Kidney (tissue), 22 donors: ENCODE measurements at places on chromosomes 3 and 15. TPM values are rescaled to one million over a fixed set of nuclear protein-coding genes. Genes with fewer than 3 reads are reported as not detected.

Gene TM4SF1
- total RNA-seq = 173 TPM

Gene CLDN16
- 27.3 TPM for total RNA-seq

Gene DNAH12
- total RNA-seq = 0.38 TPM

Gene FBXW12
- total RNA-seq = not detected

Gene KNG1
- 8.7 TPM for total RNA-seq

Gene SPESP1
- 4.1 TPM for total RNA-seq

Gene FAM3D
- 0.60 TPM for total RNA-seq

Gene MYH15
- 0.44 TPM for total RNA-seq

Gene AGBL1
- total RNA-seq = not detected

Gene MUC4
- total RNA-seq = 0.19 TPM

DNA sequence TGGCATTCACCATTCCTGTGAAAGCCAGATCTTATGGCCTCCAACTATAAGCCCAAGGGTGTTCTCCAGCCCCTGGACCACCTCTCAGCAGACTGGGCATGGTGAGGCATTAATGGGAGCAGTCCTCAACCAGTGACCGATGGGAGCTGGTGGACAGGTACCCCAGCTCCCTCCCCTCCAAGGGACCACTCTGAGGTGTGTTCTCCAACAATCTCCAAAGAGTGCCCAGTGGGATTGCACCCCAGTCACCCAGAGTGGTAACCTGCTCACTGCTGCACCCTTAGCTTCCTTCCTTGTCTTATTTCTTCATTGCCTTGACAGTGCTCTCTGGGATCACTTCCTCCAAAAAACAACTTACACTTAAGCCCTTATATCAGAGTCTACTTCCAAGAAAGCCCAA, 8.2 kb upstream of the ITGA11 start:
- H3K4me3 ChIP-seq = no peak overlapping the region
- no peaks in the 10 kb centered on the region for H3K36me3 ChIP-seq
- DNase-seq = no peak
- no peaks in the 10 kb centered on the region for H3K27me3 ChIP-seq
- H3K4me1 ChIP-seq = no peaks in the 10 kb centered on the region
- H3K27ac ChIP-seq = no peak overlapping the region

DNA sequence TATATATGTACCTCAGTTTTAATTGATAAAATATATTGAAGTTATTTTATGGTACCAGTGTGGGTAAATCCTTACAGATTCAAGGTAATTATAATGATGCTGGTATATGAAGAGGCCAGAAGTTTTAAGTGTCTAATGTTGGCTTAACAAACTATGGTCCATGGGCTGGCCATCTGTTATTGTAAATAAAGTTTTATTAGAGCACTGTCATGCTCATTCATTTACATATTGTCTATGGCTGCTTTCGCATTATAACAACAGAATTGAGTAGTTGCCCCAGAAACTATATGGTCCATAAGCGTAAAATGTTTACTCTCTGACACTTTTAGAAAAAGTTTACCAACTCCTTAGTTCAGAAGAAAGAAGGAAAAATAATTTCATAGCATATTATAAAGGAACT, 67.9 kb downstream of the MEF2A start:
- no peak for DNase-seq
- no peaks in the 10 kb centered on the region for H3K36me3 ChIP-seq
- H3K4me1 ChIP-seq = no peaks in the 10 kb centered on the region

DNA sequence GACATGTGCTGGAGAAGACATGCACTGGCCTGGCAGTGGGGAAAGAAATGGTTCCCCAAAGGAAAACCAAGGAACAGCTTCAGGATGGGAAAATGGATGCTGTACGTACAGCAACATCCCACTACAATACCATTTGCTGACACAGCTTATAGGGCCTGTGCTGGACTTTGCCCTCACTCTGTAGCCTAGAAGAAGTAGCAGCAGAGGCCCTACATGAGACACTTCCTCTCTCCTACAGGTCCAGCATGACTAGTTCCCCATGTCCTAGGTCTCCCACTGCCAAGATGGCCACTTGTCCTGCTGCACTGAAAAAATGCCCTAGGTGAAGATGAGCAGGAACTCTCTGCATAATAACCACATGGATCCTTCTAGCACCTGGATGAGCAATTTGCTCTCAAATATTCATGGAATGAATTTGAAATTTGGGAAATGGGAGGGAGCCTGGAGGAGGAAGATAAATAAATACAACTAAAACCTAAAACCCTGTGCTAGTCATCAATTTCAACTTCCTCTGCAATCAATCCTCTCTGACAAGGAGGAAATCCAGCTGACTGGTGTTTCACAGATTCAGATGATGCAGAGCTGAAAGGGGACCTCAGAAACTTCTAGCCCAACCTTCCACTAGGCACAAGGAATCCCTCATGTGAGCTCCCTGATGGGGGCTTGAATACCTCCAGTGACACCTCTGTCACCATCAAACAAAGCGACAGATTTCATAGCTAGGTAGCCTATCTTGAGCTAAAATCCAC, 514.3 kb upstream of the PPP2R3A start:
- H3K36me3 ChIP-seq = no peaks in the 10 kb centered on the region
- no peak overlapping the region for H3K27ac ChIP-seq
- H3K27me3 ChIP-seq = no peaks in the 10 kb centered on the region
- H3K4me1 ChIP-seq = no peaks in the 10 kb centered on the region
- no peak overlapping the region for H3K4me3 ChIP-seq

DNA sequence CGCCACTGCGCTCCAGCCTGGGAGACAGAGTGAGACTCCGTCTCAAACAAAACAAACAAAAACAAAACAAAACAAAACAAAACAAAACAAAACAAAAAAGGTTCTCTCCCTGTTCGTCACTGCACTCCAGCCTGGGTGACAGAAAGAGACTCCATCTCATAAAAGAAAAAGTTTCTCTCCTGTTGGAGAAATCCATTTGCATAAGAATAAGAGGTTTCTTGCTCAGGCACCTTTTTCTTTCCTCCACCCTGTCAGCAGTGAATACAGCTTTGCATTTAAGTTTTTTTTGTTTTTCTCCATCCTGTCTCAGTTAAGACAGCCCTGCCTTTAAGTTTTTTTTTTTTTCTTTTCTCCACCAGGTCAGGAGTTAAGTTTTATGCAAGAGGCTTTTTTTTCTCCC, 109.5 kb downstream of the DPH6 start:
- no peak overlapping the region for H3K27ac ChIP-seq
- H3K27me3 ChIP-seq = no peaks in the 10 kb centered on the region
- H3K4me1 ChIP-seq = no peaks in the 10 kb centered on the region
- no peak for DNase-seq

- H3K4me3 ChIP-seq = no peak overlapping the region
- H3K27ac ChIP-seq = no peak overlapping the region
- DNase-seq = no peak
- H3K4me1 ChIP-seq = peaks cover 15% of the 10 kb centered on the region
- no peaks in the 10 kb centered on the region for H3K36me3 ChIP-seq
These were observed 274.7 kb upstream of the CTNNB1 start for GRCh38 chr3:40924559-40925141.

DNA sequence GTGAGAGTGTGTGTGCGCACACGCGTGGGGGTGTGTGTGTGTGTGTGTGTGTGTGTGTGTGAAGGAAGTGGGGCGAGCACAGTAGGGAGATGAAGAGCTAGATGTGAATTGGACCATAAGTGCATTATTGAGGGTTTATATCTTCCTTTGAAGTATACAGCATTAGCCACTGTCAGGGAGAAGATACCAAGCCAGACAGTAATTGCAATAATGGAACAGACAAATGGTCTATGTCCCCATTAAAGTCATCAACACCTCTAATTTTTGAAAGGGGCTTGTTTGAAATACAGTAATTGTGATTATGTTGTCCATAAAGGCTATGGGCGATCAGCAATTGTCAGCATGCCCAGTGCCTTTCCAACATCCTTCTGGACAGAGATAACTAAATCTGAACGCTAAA, 429.2 kb upstream of the NR2F2 start:
- no peaks in the 10 kb centered on the region for H3K36me3 ChIP-seq
- DNase-seq = no peak
- H3K27me3 ChIP-seq = no peaks in the 10 kb centered on the region

DNA sequence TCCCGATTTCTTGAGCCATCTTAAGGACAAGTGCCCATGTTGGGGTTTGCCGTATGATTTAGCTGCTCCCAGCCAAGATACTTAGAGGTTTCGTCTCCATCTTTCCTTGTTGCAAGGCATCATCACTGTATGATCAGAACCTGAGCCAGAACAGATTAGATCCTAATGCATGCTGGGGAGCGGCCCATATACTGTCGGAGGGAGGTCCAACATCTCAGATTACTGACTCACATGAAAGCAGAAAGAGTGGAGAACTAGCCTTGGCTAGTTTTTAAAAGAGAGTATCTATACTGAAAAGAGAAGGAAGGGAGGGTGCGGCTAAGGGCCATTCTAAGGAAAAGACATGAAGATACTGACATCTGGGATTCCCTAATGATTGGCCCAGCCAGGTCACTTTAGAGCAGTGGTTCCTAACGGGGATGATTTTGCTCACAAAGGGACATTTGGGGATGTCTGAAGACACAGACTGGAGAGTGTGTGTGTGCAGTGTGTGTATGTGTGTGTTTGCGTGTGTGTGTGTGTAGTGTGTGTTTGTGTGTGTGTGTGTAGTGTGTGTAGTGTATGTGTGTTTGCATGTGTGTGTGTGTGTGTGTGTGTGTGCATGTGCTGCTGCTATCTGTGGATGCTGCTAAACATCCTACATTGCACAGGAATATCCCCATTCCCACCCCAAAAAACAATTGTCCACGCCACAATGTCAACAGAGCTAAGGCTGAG, 12.3 kb upstream of the LYSMD4 start:
- H3K27me3 ChIP-seq = no peaks in the 10 kb centered on the region
- H3K36me3 ChIP-seq = no peaks in the 10 kb centered on the region
- H3K4me3 ChIP-seq = no peak overlapping the region
- no peak overlapping the region for H3K27ac ChIP-seq
- no peak for DNase-seq
- no peaks in the 10 kb centered on the region for H3K4me1 ChIP-seq

GRCh38 chr3:31086148-31086547, 191.7 kb upstream of the GADL1 start:
- H3K27ac ChIP-seq = no peak overlapping the region
- DNase-seq = peak; percentile 34
- no peak overlapping the region for H3K4me3 ChIP-seq
- H3K36me3 ChIP-seq = no peaks in the 10 kb centered on the region
- no peaks in the 10 kb centered on the region for H3K4me1 ChIP-seq

DNA sequence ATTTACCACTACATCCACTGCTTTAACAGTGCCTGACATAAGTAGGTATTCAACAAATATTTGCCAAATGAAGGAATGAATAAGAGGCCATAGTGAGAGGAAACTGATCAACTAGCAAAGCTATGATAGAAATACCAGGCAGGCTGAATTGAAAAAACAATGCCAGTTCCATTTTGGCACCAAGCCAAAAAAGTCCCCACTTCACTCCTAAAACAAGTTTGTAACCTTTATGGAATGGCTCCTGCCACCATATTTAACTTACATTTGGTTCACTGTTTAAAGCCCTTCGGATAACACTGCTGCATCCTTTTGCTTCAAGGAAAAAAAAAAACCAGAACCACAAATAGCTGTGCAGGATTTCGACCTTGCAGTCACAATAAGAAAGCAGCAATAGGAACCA, 166.1 kb downstream of the FRMD5 start:
- no peak overlapping the region for H3K27ac ChIP-seq
- no peaks in the 10 kb centered on the region for H3K4me1 ChIP-seq
- no peak overlapping the region for H3K4me3 ChIP-seq
- no peaks in the 10 kb centered on the region for H3K27me3 ChIP-seq

- H3K36me3 ChIP-seq = no peaks in the 10 kb centered on the region
- no peaks in the 10 kb centered on the region for H3K4me1 ChIP-seq
- DNase-seq = no peak
- no peak overlapping the region for H3K27ac ChIP-seq
These were observed 138.7 kb upstream of the SNTN start for GRCh38 chr3:63513791-63514190.

GRCh38 chr3:160427832-160428424, 21.7 kb downstream of the TRIM59 start:
- peaks cover 11% of the 10 kb centered on the region for H3K36me3 ChIP-seq
- no peak for DNase-seq
- no peaks in the 10 kb centered on the region for H3K4me1 ChIP-seq
- no peak overlapping the region for H3K27ac ChIP-seq
- no peak overlapping the region for H3K4me3 ChIP-seq
- H3K27me3 ChIP-seq = no peaks in the 10 kb centered on the region

- no peak overlapping the region for H3K27ac ChIP-seq
- no peaks in the 10 kb centered on the region for H3K4me1 ChIP-seq
- H3K36me3 ChIP-seq = peaks cover 2% of the 10 kb centered on the region
- H3K4me3 ChIP-seq = no peak overlapping the region
These were observed 156.0 kb downstream of the PDE8A start for GRCh38 chr15:85137489-85138168.

GRCh38 chr3:101635345-101635744, 41.6 kb downstream of the ZBTB11 start:
- H3K36me3 ChIP-seq = no peaks in the 10 kb centered on the region
- no peak overlapping the region for H3K4me3 ChIP-seq
- no peaks in the 10 kb centered on the region for H3K27me3 ChIP-seq
- no peak overlapping the region for H3K27ac ChIP-seq
- no peaks in the 10 kb centered on the region for H3K4me1 ChIP-seq

GRCh38 chr3:21779909-21780308, 28.9 kb upstream of the ZNF385D start:
- no peaks in the 10 kb centered on the region for H3K4me1 ChIP-seq
- DNase-seq = no peak
- no peak overlapping the region for H3K27ac ChIP-seq
- no peaks in the 10 kb centered on the region for H3K36me3 ChIP-seq
- H3K27me3 ChIP-seq = no peaks in the 10 kb centered on the region

GRCh38 chr3:106247902-106248684, 379.3 kb upstream of the CBLB start:
- no peaks in the 10 kb centered on the region for H3K36me3 ChIP-seq
- H3K27me3 ChIP-seq = no peaks in the 10 kb centered on the region
- H3K4me3 ChIP-seq = no peak overlapping the region
- no peak overlapping the region for H3K27ac ChIP-seq
- no peaks in the 10 kb centered on the region for H3K4me1 ChIP-seq
- no peak for DNase-seq

DNA sequence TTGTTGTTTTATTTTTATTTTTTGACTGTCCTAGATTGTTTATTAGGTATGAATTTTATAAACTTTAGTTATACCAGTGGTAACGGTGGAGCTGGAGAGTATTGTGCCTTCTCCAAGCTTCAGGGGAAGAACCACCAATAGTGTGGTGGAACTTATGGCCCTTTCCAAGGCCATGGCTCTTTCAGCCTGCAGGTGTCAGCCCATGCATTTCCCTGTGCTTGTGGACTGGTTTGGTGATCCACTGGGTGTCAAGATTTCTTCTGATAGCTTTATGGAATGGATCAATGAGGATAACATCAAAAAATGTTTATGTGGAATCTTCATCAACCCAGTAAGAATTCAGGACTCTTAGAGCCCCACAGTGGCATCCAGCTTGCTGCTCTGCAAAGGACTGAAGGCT, 19.2 kb upstream of the SCAMP5 start:
- H3K4me3 ChIP-seq = no peak overlapping the region
- H3K27me3 ChIP-seq = no peaks in the 10 kb centered on the region
- DNase-seq = no peak
- H3K36me3 ChIP-seq = no peaks in the 10 kb centered on the region
